ENCODE measurements at places on chromosomes 1 and 21.

GRCh38 chr1:211713231-211713630, 37.8 kb upstream of the NEK2 start:
- no peaks in the 10 kb centered on the region for H3K36me3 ChIP-seq
- no peak for DNase-seq
- H3K4me1 ChIP-seq = no peaks in the 10 kb centered on the region
- no peak overlapping the region for H3K27ac ChIP-seq
- H3K27me3 ChIP-seq = no peaks in the 10 kb centered on the region

DNA sequence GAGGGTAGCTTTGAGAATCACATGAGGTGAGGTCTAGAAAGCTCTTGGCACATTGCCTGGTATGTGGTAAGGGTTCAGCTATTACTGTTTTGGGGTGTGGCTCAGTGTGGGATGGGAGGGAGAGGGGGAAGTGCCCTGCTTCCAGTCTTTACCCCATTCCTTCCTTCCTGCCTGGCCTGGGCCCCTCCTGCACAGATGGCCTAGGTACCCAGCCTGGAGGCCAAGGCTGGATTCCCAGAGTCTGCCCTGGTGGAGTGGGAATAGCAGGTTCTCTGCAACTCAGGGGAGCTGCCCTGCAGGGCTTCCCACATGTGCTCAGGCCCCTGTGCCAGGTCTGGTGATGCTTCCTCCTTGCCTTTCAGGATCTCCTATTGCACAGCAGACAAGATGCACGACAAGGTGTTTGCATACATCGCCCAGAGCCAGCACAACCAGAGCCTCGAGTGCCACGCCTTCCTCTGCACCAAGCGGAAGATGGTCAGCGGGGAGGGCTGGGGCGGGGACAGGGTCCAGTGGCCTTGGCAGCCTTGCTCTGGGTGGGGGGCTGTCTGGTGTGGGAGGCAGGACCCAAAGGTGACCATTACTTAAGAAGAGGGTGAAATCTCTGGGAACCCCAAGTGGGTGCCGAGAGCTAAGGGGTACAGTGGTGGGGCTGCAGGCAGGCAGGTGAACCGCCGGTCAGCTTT, 13.5 kb downstream of the LDLRAP1 start:
- peak overlapping the region; percentile 61 for H3K27ac ChIP-seq
- H3K4me3 ChIP-seq = no peak overlapping the region
- H3K36me3 ChIP-seq = peaks cover 11% of the 10 kb centered on the region
- peak; percentile 35 for DNase-seq
- no peaks in the 10 kb centered on the region for H3K27me3 ChIP-seq
- H3K4me1 ChIP-seq = peaks cover 85% of the 10 kb centered on the region

DNA sequence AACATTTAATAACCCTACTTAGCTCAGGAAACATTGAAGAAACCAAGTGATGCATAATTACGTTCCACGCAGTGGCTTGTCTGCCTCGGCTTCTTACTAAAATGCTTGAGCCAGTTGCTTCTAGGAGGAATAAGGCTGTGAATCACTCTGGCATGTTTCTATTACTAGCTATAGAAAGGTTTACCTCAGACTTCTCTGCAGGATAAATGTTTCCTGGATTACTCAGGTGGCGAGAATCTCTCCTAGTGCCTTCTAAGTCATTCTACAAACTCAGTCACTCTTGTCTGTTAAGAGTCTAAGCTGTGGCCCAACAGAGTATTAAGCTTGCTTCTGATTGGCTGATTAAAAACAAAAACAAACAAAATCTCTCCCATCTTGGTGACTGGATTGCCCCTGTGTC, 92.0 kb upstream of the RALGPS2 start:
- H3K27me3 ChIP-seq = peaks cover 2% of the 10 kb centered on the region
- DNase-seq = no peak
- no peak overlapping the region for H3K4me3 ChIP-seq
- no peaks in the 10 kb centered on the region for H3K36me3 ChIP-seq

DNA sequence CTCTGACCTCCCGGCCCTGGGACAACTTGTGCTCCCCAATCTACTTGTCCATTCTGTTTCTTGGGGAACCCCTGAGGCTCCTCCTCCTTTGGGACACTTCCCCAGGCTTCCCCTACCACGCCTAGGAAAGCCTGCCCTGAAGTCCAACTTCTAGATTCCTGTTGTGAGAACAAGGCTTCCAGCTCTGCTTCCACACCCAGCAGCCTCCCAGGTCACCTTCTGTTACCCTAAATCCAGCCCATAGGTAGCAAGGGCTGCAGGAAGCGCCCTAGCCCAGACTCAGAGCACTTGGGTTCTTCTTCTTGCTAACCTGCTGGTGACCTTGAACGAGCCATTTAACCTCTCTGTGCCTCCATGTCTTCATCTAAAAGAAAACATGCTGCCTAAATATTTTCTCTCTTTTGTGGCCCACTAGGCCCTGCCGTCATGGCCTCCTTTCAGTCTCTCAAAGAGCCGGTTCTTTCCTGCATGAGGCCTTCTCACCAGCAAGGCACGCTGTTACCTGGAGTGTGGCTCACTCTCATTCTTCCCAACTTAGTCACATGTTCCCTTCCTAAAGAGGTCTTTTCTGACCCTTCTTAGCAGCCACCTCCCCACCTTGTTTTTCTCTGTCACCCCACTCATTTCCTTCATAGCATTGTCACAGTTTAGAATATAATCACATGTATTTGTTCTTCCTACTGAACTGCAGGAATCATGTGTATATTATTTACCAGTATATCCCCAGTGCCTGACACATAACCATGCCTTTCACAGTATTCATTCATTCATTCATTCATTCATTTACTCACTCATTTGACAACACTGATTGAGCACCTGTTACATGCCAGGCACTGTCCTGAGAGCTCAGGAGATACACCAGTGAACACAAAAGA, 1.4 kb downstream of the CAPN2 start:
- H3K4me3 ChIP-seq = peak overlapping the region; percentile 81
- peaks cover 1% of the 10 kb centered on the region for H3K27me3 ChIP-seq
- DNase-seq = no peak
- H3K4me1 ChIP-seq = peaks cover 55% of the 10 kb centered on the region

DNA sequence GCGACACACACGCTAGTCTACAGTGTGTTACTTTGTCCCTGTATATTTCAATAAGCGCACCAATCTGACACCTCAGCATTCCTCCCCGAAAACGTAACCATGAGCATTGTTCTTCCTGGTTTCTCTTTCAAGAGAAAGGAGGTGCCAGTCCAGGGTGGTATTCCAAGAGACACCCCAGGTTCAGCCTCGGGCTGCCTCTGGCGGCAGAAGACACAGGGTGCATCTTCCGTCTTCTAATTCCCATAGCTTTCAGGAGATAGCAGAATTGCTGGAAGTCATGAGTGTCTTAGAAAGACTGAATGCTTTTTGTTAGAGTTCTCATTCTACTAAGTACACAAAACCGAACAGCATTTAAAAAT, 15.9 kb upstream of the RGS8 start:
- H3K4me3 ChIP-seq = no peak overlapping the region

- H3K27me3 ChIP-seq = peaks cover 46% of the 10 kb centered on the region
- no peak for DNase-seq
- no peaks in the 10 kb centered on the region for H3K36me3 ChIP-seq
- no peak overlapping the region for H3K4me3 ChIP-seq
- no peaks in the 10 kb centered on the region for H3K4me1 ChIP-seq
- H3K27ac ChIP-seq = no peak overlapping the region
Measured at GRCh38 chr1:15180945-15181523, 27.5 kb downstream of the TMEM51 start.
